SHP77 (cell line): ENCODE measurements at places on chromosomes 7 and 10.

DNA sequence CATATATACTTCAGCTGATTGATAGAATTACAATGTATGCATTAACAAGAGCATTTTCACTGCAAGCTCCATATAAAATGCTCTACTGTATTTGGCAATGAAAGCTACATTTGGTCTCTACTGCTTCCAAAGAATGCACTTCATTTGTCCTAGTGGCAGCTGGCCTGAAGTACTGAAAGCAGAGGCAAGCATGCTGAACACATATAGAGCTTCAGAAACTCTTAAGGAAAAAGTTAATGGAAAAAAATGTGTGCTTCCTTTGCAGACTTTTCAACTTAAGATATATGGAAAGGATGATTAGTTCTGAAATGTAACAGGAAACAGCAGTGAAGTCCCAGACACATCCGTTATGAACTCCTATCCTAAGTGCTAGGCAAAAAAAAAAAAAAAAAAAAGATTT is 537.1 kb upstream of the POM121L12 start:
- no peak for DNase-seq

- DNase-seq: no peak
Measured at GRCh38 chr10:114034923-114035645, 8.6 kb upstream of the ADRB1 start.

DNA sequence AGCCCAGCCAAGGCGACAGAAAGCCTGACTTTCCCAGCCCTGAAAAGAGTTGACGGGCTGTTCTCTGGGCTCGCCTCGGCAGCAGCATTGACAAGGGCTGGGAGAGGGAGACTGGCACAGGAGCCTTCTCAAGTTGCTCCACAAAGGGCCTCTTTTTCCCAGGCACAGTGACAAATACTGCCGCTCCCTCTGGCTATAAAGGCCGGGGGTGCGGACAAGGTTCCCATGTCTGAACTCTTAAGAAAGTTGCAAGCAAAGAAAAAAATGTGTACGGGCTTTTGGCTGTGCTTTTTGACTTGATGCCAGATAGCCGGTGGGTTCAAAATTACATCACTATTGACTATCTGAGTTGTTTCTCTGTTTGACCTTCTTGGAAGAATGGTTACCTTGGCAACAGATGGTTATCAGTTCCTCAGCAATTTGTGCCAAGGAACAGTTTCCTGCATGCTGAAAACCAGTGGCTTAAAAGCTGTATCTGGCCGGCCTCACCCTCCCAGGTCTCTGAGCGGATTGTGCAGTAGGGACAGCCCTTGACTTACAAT is 115.9 kb upstream of the EEPD1 start:
- DNase-seq: no peak

DNA sequence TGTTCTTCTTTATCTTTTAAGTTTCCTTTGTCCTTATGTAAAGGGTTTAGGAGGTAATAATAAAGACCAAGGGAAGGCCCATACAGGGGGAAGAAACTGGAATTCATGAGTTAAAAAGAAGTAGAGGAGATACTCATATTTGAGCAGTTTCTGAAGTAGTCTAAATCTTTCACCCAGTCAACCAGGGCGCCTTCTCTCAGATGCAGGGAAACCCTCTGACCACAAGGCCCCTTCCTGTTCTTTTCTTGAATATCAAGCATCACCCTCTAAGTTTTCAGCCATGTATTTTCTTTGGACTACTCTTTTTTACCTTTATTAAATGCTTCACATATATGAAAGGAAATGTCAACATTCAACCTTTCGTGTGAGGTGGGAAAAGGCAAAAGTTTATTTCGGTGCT is 630.8 kb downstream of the SUGCT start:
- DNase-seq: no peak

GRCh38 chr10:8052956-8053445 is 1.5 kb upstream of the GATA3 start:
- DNase-seq: no peak

DNA sequence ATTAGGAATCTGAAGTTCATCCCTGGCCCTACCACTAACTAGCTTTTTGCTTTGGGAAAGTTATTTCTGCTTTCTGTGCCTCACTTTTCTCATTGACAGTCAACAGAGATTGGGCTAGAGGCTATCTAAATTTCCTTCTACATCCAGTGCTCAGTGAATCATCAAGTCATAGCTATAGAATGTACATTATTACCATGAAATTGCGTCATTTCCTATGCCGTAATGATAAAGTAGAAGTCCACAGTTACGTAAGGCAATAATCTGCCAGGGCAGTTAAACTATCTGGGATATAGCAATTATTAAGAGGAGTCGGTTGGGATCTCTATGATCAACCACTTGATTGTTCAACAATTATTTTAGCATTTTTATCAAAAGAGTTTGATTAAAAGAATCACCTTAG is 64.4 kb downstream of the ITGB8 start:
- no peak for DNase-seq

DNA sequence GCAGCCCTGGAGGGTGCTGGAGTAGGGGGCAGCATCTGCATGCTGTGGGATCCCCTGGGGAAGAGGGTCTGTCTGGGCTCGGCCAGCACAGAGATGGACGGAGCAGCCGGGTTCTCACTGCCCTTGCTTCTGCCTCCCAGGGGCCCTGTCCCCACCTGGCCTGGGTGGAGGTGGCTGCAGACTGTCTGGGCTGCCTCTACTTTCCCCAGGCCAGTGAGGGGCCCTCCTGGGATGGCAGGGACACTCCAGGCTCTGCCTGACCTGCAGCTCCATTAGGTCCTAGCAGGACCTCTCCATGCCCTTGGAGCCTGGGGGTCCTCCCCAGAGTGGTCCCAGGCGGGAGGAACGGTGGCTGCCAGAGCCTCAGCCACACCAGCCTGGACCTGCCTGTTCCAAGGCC is 63.7 kb downstream of the PWWP2B start:
- no peak for DNase-seq

DNA sequence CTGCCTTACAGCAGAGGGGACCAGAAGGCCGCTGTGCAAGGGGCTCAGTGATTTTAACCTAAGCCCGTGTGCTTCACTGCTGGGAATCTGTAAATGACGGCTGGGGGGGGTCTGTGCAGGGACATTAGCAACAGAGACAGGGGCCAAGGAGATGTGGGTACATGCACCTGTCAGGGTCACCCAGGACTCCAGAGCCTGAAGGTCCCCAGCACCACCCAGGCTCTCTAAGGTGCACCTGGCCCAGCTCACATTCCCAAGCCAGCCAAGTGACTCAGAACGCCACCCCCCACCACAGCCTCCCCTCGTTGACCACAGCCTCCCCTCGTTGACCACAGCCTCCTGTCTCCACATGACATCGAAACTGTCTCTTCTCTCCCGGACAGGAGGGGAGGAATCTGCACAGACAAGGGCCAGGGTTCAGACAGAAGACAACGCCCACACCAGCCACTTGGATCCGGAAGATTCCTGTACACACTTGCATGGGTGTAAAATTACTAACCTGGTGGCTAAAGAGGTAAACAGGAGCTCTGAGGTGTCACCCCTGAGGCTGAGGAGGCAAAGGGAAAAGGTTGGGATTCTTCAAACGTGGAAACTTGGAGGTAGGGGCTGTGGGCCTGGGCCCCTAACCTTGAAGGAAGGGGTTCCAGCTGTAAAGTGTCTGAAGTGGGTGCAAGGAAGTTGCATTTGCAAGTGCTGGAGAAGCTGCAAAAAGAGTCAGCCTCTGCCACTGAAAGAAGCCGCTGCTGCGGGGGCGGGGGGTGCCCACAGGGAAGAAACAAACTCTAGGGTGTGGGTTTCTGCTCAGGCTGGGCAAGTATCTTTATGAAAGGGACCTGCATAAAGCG is 27.0 kb downstream of the CALML3 start:
- DNase-seq: no peak

- no peak for DNase-seq
Measured at GRCh38 chr7:51031216-51031615, 248.5 kb upstream of the GRB10 start.

GRCh38 chr7:133199831-133200230 is 53.0 kb upstream of the EXOC4 start:
- no peak for DNase-seq

DNA sequence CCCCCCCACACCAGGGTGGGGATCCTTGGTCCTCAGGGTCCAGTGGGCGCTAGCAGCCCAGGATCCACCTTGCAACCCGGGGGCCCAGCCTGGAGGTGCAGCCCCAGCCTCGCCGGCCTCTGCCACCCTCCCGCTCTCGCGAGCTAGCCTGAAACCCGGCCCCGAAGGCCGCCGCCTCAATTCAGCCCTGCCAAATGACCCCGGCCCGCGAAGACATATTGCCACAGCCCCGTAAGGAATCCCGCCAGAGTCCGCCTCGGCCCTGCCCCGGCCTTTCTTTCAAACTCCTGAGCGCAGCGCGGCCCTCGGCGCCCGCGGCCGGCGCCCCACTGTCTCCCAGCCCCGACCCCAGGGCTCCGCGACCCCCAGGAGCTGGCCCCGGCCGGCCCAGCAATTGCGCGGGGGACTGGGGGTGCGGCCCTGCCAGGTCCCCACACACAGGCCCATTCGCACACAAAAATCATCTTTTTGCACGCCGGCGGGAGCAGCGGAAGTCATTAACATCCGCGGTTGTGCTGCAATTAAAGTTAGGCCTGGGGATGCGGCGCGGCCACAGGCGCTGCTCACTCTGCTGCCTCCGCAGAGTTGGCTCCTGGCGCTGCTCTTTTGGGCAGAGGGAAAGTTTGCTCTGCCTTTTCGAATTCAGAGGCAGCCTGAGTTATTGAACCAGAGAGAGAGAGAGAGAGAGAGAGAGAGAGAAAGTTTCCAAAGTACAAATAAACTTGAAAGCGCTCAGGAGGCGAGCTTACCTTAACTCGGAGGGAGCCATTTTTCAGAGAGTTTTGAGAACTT is 4.0 kb downstream of the HOXA5 start:
- no peak for DNase-seq

DNA sequence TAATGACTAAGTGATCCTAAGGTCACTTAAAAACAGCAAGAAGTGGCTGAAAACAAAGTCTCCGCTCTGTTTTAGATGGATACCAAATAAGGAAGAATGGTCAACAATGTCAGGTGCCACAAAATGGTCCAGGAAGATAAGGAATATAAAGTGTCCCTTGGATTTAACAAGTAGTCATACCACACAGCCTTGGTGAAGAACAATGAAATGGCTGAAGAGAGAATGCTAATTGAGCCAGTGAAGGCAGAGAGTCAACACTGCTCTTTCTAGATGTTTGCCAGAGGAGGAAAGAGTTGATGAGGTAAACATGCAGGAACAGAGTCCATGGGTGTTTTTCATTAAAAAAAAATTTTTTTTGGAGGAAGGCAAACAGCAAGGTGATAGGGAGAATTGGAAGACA is 2.1 kb upstream of the CASD1 start:
- DNase-seq: no peak

DNA sequence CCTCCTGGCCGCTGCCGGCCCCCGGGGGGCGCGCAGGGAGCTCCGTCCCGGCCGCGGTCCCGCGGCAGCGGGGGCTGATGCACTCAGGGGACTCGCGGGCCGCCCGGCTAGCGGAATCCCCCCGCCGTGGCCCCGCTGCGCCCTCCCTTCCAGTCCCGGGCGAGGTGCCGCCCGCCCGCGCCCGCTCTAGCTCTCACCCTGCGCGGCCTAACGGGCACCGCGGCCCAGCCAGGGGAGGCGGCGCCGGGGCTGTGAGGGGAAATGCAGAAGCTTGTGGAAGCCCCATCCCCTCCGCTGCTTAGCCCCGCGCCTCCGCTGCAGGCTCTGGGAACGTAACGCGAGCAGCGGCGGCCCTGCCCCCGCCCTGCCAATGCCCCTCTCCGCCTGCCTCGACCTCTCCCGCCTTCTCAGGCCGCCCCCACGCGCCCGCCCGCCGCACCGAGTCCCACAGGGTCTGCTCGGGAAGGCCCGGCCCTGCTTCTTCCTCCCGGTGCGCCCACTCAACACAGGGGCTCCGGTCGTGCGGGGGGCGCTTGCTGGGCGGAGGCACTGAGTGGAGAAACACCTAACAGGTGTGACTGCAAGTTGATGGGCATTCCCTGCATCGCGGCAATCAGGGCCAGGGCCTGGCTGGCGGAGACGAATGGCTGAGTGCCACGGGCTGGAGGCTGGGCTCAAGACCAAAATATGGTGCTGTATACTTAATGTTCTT is 384 bp upstream of the TMEM229A start:
- DNase-seq: no peak

- no peak for DNase-seq
Measured at GRCh38 chr7:92834507-92835260, 1.7 kb downstream of the CDK6 start.

DNA sequence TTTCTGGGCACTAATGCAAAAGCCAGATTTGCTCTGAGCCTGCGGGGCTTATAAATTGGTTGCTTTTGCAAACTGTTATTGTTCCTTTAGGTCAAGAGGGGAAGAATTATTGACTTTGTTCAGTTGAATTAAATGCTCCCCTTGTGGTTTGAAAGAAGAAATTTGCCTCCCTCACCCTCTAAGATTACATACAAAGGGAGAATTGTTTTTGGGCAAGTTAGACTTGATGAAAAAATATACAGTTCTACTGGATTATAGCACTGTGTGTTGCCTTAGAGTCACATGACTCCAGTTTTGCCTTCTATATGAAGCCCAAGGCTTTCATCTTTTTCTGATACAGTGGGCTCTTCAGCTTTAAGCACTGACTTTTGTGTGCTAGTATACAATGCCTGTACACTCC is 1265.8 kb upstream of the LRRTM3 start:
- DNase-seq: no peak

- no peak for DNase-seq
Measured at GRCh38 chr10:35339942-35340341, 3.6 kb downstream of the CCNY start.

DNA sequence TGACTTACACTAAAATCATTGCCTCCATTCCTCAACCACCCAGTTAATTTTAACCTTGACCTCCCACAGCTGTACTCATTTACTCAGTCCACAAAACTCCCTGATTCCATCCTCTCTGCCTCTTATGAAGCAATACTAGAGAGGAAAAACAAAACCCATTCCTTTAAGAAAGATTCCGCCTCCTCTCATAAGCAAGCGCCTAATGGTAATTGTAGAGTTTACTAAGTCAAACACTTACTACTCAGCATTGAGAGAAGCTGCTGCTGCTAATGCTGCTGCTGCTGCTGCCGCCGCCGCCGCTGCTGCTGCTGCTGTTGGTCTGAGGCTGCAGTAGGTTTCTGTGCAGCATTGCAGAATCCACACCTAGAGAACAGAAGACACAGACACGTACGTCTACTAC is 2.1 kb upstream of the ADD3 start:
- DNase-seq: no peak

GRCh38 chr10:62186999-62187675 is 81.5 kb downstream of the RTKN2 start:
- DNase-seq: no peak
